ENCODE measurements at places on chromosomes 5 and 9.

DNA sequence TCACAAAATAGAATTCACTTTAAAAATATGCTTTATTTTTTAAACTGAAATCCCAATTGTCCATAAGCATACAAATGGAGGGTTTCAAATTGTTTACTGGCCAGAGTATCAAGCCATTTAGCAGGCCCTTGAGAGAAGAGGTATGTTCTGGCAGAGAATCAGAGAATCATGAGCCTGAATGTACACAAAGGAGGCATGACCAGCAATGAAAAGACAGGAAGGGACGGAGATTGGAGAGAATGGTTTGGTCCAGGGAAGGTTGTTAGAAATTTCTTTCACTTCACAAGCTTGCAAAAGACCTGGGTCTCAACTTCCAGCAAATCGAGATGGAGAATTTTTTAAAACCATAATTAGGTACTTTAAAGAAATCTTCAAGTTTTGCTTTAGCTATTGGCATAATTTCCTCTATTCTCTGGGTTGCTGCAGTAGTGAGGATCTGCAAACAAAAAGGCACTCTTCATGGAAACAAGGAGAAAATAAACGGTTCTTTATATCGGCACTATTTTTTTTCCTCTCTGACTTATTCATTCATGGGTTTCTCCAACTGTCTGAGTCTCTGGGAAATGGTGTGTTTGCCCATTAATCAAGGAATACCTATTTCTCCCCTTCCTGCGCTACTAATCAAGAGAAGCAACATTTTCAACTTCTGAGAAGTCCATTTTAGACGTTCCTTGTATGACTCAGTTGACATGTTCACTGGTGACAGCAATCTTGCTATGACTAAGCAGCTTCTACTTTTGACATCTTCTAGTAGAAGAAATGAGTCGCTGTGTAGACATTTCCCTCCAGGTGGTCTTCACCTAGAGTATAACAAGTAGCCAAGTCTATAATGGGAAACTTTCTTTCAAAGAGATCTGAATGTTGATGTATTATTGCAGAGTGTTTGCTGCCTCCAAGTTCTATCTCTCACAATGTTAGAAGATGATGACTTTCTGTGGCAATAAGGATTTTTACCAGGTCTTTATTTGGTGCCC, 23.1 kb upstream of the ERCC6L2 start:
- peak; percentile 79 for DNase-seq

- DNase-seq, result no peak
These were observed 17.8 kb downstream of the HINT1 start for GRCh38 chr5:131147258-131147657.

DNA sequence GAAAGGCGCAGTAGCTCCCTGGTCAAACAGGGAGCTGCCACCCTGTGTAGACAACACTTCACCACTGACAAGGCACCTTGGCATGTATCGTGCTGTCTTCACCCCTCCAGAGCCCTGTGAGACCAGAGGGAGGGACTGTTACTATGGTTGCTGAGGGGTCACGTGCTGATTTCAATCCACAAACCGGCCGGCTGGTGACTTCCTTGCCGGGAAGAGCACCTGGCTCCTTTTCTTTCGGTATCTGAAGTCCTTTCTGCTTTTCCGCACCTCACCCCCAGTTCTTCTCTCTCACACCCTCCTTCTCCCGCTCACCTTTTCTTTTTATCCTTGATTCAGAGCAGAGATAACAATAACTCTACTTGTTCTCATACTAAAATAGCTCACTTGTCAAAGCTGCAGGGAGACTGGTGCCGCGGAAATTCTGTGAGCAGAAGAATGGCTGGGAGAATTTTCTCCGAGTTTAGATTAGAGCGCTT, 327.2 kb downstream of the ZSWIM6 start:
- no peak for DNase-seq

DNA sequence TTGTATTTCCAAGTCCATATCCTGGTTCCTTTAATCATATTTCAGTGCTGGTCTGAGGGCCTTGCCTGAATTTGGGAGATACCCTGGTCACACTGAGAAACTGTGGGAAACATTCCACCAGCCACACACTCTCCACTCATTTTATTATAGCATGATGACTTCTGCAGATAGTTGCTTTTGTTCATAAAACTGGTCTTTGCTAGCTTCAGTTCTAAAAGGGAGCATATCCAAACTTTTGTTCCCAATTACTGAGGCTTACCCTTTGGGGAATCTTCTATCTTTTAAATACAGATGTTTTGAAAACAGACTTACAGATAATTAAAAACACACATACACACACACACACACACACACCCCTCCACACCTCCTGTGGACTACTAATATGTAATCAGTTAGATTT, 21.0 kb downstream of the DMGDH start:
- no peak for DNase-seq

- no peak for DNase-seq
These were observed 32.4 kb upstream of the CTNNA1 start for GRCh38 chr5:138720840-138721239.

GRCh38 chr9:125785248-125785751, 38.1 kb downstream of the PBX3 start:
- DNase-seq, result no peak

DNA sequence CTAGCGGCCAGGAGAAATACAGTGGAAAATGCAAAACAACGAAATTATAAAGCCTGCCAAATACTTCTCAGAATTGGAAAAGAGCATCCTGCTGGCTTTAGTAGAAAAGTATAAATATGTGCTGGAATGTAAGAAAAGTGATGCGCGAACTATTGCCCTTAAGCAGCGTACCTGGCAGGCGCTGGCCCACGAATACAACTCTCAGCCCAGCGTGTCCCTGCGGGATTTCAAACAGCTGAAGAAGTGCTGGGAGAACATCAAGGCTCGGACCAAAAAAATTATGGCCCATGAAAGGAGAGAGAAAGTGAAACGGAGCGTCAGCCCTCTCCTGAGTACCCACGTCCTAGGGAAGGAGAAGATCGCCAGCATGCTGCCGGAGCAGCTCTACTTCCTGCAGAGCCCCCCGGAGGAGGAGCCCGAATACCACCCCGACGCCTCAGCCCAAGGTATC, 15.0 kb downstream of the MSANTD3 start:
- no peak for DNase-seq

DNA sequence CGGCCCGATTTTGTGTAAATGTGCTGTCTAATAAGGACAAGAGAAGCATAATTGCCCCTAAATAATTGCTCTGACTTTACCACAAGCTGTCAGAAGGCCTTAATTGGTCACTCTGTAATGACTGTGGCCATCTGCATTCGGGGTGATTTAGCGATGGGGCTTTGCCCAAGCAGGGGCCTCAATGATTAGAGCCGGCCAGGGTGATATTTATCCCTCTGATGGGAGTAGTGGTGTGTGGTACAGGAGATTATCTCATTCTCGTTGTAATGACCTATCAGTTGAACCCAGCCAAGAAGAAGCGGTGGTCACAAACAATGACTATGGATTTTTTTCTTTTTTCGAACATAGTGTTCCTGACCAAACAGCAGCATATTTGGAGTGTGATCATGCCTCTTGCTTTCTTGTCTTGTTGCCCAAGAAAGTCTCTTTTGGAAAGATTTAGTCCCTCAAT, 72.0 kb upstream of the SAP30L start:
- DNase-seq, result no peak

DNA sequence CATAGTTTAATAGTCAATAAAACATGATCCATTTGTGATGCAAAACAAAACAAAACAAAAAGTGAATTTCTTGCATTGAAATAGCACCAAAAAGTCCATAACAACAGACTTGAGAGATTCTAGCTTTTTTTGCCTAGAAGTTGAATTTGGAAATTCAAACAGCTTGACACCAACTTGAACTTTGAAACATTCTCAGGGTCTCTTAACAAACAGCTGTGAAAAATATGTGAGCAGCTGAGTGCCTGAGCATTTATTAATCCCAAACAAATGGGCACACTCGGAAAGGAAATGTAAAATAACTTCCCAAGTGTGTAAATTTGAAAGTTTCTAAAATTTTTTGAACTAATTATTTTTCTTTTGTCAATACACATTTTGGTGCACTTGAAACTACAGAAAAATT, 56.0 kb upstream of the HMHB1 start:
- no peak for DNase-seq

DNA sequence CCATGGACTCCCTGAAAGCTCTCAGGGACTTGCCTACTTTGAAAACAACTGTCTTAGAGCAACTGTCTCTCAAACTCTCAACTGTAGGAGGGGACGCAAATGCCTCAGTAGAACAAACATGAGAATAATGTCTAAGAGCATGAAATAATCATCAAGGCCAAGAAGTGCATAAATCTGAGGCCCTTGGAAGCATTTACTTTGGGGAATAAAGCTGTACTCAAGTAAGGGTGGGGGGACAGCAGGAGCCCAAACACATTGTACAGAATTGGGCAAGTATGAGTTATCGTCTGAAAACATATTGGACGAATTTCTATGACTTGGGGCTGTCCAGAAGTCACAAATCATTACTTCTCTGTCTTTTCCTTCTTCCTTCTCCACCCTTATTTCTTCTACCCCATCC, 96.3 kb upstream of the HMHB1 start:
- DNase-seq, result no peak

- no peak for DNase-seq
These were observed 550.1 kb downstream of the LRRC70 start for GRCh38 chr5:63128761-63129160.

DNA sequence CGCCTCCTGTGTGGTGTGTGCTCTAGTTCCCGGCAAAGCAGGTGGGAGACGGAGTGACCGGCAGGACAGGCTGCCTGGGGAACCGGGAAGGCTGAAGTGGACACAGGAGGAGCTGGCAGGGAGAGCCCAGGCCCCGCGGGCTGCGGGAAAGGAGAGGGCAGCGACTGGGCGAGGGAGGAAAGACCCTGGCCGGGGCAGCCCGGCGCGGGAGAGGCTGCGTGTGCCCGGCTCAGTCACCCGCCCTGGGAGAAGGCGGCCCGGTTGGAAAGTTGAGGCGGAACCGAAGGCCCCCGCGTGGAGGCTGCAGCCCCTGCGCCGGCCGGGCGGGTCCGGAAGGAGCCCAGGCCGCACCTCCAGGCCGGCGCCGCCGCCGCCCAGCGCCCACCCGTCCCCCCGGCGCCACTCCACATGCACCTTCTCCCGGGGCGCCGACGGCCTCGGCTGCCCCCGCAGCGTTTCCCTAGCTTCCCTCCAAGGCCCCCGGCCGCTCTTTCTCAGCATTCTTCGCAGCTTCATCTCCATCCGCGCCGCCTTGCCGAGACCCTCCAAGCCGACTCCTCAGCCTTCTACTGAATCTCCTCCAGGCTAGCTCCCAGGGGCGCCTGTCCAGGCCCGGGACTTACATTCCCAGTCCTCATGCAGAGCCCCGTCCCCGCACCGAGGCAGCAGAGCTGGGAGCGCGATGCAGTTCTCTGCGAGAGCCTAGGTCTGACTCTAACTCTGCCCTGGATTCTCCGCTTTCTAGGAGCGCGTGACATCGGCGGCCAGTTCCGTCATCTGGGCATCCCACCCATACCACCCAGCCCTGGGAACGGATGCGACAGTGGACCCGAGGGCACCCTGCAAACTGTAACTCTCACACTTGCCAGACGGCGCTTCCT, 152.0 kb downstream of the ERCC6L2 start:
- no peak for DNase-seq

DNA sequence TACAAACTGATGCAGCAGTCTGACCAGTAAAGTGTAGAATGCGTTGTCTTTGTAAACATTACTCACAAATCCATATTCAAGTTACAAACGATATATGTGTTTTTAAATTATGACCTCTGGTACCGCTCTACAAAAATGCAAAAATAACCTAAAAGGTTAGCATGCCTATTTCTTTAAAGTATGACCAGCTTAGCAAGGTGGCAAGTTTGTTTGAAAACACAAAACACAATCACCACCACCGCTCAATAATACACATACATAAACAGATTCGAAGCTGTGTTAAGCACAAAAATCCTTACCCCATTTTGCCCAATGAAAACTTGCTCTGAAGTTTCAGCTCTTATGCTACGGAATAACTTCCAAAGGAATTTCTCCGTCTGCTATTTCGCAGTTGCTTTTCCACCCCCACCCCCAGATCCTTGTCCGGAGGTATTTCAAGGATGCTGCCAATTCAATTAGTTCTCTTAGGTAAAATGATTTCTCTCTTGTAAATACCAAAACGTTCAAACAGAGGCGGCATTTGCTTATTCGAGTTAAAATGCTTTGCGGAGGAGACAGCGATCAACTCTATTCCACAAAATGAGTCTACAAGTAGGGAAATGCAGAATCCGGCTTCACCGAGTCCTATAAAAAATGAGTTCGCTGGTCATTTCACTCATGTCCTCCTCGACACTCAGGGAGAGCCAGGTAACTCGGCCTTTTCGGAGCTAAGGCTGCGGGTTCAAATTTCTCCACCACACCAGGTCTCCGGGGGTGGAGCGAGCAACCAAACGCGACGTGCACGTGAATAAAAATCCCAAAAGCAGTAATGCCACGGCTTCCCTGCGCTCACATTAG, 1.2 kb downstream of the HOMER1 start:
- DNase-seq, result peak; percentile 44

- peak; percentile 3 for DNase-seq
These were observed 37.8 kb downstream of the SCGB3A1 start for GRCh38 chr5:180553530-180553929.

DNA sequence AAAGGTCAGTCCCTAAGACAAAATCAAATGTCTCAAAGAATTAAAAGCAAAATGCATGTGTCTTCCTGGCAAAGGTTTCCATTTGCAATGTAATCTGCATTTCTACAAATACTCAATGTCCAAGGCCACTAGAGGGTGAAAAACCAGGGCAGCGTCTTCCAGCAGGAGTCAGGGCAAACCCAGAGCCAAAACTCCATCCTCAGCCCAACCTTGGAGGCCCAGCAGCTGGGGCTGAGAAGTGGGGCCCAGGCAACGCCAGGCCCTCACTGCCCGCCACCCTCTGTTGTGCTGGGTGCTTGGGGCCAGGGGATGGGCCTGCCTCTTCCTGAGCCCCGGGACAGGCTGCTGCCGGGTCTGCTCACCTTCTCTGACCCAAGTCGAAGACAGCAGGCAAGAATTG, 200.1 kb downstream of the PAX5 start:
- DNase-seq, result no peak

DNA sequence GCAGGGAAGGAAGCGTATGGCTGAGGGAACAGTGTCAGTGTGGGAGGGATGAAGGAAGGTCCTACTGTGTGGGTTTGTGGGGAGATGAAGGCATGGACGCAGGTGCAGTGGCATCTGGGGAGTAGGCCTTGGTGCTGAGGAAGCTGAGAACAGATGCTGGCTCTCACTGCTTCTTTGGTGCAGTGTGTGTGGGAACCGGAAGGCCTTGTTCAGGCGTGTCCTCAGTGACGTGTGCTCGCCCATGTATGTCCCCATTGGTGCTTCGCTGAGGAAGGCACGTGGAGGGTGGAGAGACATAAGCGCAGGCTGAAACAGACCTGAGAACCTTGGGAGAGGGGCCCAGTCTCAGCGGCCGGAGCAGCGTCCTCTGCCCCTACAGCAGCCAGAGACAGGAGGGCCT, 18.7 kb downstream of the ADAMTS13 start:
- no peak for DNase-seq
